ENCODE measurements at places on chromosomes 6 and 20.
A peak's percentile ranks its signal among the peaks of the same experiment; 100 is the strongest.

DNA sequence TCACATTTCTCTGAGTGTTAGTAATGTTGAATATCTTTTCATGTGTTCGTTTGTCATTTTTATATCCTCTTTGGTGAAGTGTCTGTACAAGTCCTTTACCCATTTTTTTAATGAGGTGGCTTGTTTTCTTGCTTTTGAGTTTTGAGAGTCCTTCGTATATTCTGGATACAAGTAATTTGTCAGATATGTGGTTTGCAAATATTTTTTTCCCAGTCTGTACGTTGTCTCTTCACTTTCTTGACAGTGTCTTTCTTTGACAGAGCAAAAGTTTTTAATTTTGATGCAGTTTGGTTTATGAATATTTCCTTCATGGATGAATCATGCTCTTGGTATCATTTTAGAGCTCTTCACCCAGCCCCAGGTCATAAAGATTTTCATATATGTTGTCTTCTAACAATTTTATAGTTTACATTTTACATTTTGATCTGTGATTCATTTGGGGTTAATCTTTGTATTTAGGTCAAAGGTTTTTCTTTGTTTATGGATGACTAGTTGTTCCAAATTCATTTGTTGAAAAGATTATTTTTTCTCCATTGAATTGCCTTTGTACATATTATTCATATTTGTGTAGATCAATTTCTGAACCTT, 152.5 kb downstream of the MRPL14 start:
- no peak for DNase-seq

DNA sequence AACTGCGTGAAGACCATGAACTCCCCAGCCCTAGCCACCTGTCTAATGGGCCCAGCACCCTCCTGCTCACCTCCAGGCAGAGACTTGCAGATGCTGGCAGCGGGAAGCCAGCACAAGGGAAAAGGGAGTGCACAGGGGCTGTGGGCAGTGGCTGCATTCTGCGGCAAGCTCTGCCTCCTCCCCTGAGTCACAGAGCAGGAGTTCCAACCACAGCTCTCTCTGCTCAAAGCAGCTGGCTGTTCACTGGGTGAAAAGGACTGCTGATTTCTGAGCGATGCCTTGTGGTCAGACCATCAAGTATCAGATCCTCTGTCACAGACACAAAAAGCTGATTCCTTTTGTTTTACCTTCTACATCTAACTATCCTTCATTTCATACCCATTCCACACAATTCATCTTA, 10.5 kb downstream of the NKX2-2 start:
- DNase-seq = no peak

GRCh38 chr20:62772990-62773844, 23.1 kb upstream of the MRGBP start:
- DNase-seq = no peak

DNA sequence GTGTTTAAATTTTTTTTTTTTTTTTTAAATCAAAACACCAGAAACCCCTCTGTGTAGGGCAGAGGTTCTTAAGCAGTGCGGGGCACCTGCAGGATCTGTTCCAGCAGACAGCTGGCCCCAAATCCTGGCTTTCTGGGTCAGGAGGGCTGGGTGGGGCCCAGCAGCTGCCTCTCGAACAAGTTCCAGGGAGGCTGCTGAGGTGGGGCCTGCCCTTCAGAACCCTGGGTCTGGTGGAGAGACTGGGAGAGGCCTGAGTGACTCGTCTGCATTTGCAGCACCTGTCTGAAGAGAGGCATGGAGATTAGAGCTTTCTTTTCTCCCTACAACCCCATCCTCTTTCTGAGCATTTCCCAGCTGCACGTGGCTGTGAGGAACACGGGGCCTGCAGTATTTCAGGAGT, 8.4 kb downstream of the PSMG4 start:
- DNase-seq = no peak

- DNase-seq = no peak
These were observed 21.1 kb downstream of the SPTLC3 start for GRCh38 chr20:13029687-13030375.

DNA sequence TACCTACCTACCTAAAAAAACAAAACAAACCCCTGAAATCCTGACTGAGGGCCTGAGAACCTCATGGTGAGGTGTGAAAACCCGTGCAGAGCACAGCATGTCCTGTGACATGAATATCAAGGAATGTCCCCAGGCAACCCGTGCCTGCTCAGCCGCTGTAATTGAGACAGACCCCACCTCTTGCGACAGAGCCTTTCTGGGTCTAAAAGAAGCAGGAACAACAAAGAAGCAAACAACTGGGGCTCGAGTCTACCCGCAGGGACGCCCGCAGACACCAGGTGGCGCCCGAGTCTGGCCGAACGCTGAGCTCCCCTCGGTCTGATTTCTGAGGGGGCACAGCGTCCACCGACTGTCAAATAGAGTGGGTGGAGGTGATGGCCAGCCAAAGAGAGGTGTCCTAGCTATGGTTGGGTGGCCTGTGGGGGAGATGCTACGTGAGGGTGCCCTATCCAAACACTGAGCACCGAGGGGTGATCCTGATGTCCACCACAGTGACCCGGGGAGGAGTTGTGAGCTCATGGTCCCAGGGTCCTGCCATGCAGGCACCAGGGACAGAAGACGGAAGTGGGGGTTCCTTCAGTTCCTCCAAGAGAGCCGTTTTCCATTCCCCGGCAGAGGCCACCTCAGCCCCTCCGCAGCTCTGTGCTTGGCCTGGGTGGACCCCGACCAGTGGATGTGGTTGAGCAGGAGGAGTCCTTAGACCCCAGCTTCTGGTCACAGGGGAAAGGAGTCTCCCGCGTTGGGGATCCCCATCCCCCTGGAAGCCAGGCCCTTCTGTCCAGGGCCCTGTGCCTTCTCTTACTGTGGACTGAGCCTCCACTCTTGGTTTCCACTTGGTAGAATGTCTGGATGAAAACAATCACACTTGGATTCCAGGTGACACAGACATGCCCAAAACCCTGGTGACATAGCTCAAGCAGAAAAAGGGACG, 268.2 kb downstream of the CDC5L start:
- peak; percentile 26 for DNase-seq

GRCh38 chr6:45816674-45817297, 198.9 kb downstream of the CLIC5 start:
- DNase-seq = no peak

DNA sequence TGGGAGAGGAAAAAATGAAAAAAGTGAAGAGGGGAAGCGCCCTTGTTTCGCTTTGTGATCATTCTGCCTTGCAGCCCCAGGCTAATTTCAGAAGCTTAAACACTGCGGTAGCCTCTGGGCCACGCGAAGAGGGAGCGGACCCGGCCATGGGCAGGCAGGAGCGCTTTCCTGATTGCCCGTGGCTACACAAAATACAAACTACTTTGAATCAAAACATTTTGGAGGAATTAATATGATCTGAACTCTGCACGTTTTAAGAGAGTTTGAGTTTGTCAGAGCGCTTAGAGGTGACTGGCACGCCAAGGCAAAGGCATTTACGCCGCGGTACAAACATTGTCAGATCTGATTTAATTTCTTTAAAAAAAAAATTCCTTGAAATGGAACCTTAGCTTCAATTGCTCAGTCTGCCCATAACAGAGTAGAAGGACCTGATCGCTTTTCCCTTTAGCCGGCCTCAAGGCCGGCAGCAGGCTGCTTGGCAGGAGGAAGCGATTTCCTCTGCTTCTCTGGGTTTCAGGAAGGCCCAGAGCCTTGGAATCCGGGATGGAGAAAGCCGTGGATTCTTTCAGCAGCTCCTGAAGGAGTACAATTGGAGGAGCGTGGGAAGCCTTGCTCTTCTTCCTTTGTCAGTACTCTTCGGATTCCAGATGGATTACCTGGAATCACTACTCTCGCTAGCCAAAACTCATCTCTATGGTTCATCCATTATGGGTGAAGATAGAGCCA, 9.7 kb downstream of the TFAP2D start:
- no peak for DNase-seq

DNA sequence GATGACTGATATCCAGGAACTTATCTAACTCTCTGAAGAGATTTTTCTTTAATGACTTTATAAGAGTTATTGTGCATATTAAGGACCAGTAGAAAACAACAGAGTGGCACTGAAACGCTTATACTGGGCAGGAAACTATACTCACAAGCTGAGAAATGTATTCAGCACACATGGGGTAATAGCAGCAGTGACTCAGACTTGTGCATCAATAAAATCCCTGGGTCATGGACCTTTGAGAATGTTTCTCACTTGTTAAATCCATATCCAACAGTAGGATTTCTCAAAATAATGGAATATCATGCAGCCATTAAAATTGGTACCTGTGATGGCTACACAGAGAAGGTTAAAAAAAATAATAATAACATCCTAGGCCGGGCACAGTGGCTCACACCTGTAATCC, 219.5 kb downstream of the BTBD9 start:
- no peak for DNase-seq

- DNase-seq = peak; percentile 30
These were observed 46.9 kb upstream of the ENPP5 start for GRCh38 chr6:46217671-46218131.

- DNase-seq = peak; percentile 69
These were observed 9.9 kb downstream of the CYP21A2 start for GRCh38 chr6:32047855-32048766.

DNA sequence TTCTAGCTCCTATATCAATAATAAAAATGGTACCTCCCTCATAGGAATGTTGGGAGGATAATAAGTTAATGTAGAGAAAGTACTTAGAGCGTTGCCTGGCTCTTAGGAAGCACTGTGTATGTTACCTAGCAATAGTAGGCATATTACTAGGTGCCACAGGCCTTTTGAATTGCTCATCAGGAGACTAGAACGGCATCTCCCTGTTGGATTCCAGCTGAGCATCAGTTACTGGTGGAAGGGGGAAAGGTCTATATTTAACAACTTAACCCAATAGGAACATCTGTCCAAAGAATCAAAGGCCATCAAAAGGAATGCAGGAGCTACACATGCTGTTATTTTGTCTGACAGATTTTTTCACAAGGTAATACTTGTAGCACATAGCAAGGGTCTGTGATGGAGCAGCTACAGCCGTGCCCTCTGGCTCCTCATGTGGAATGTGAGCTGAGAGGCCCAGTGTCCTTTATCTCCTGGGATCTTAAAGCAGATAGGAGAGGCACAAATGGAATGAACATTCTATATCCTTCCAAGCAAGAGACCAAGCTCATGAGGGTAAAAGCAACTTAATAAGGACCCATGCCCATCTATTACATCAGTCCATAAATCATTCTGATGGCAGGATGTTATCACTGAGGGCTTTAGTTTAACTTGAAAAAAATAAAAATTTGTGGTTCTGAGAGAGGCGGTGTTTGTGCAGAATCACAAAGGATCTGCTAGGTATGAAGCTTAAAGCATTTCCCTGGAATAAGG, 184.9 kb upstream of the LAMP5 start:
- DNase-seq = no peak

- no peak for DNase-seq
These were observed 75.9 kb upstream of the MYL9 start for GRCh38 chr20:36465109-36466080.

DNA sequence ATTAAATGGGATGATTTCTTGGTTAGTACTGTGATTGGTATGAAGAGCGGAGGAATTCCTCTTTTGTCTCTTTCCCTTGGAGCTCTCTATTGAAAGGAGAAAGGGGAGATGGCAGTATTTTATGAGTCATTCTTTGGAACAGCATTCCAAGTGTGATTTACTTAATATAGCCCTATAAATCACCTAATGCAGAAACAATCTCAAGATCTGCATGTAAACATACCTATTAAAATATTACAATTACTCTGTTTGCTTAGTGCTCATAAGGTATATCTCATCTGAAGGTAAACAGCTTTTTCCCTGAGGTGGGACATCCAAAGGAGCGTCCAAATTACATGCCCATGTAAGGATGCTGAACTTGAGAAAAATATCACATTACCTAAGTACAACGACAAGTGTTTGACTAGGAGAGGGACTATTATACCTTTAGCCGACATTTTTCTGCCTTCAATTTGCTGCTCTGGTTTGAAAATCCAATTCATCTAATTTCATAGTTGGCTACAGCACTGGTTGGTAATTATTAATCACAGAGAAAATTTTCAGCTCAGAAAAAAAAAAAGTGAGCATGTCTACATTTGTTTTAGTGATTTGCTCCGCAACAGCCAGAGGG, 229.0 kb downstream of the FOXC1 start:
- DNase-seq = no peak

- DNase-seq = no peak
These were observed 39.8 kb upstream of the MMS22L start for GRCh38 chr6:97322811-97323210.

DNA sequence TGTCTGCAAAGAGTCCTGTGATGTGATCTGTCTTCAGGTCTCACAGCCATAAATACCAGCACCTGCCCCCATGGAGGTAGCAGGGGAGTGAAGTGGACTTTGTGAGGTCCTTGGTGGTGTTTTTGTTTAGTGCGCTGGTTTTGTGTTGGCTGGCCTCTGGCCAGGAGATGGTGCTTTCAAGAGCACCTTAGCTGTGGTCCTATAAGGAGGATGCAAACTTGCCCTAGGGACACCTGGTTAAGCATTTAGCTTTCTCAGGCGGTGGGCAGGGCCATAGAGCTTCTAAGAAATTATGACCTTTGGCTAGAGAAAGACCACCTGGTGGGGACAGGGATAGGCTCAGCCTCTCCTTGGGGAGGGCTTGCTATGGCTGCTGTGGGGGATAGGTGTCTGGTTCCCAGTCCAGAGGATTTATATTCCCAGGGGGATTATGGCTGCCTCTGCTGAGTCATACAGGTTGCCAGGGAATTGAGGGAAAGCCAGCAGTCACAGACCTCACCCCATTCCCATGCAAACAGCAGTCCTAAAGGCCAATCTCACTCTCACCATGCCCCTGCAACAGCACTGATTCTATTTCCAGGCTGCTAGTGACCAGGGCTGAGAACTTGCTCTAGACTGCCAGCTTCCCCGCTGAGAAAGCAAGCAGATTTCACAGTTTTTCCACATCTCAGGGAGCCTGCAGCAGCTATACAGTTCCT, 259.3 kb downstream of the TFAP2B start:
- no peak for DNase-seq

GRCh38 chr6:5644523-5645185, 362.1 kb downstream of the NRN1 start:
- DNase-seq = no peak

- DNase-seq = no peak
These were observed 36.0 kb downstream of the TAF8 start for GRCh38 chr6:42086046-42087035.

DNA sequence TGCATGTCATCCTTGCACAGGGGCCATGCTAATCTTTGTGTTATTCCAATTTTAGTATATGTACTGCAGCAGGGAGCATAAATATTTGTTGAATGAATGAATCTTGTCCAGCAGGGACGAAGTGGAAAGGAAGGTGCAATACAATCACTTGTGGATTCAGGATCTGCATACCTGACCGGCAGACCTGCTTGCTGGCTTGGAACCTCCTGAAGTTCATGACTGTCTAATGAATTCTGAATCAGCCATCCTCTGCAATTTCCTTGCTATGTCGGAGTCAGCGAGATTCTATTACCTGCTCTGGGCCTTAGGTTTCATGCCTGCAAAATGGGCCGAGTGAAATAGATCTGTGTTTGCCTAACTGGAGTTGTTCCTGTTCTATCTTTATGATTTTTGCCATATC, 17.4 kb upstream of the NCOA3 start:
- DNase-seq = no peak

- DNase-seq = no peak
These were observed 90.6 kb downstream of the TIAM2 start for GRCh38 chr6:155085582-155086257.

- DNase-seq = no peak
These were observed 1380.1 kb downstream of the GRIK2 start for GRCh38 chr6:102773636-102774035.

- DNase-seq = no peak
These were observed 4.5 kb downstream of the LPIN3 start for GRCh38 chr20:41344938-41345728.
